CD14-positive monocyte (primary cell): ENCODE measurements at places on chromosomes 12 and 14. TPM values are rescaled to one million over a fixed set of nuclear protein-coding genes. Genes with fewer than 3 reads are reported as not detected.

- no peak for DNase-seq
Measured at GRCh38 chr12:108638141-108638827, 4.6 kb upstream of the SELPLG start.

Gene LALBA
- polyA plus RNA-seq = not detected in 2 replicates

GRCh38 chr12:120235369-120236323 is 29.9 kb downstream of the PXN start:
- no peak for DNase-seq

GRCh38 chr14:84298663-84299195 is 1231.2 kb upstream of the FLRT2 start:
- no peak for DNase-seq

Gene PGAM5
- polyA plus RNA-seq = 10.3 TPM

- no peak for DNase-seq
Measured at GRCh38 chr12:5369298-5369697, 62.6 kb upstream of the NTF3 start.
